ENCODE measurements at places on chromosomes 16 and 17. TPM values are rescaled to one million over a fixed set of nuclear protein-coding genes. Genes with fewer than 3 reads are reported as not detected.

CACNB1 gene
- total RNA-seq: 3.8 TPM

OTOP3 gene
- total RNA-seq: not detected

CTRB2 gene
- total RNA-seq: not detected

COPS3 gene
- 117 TPM for total RNA-seq

DNA sequence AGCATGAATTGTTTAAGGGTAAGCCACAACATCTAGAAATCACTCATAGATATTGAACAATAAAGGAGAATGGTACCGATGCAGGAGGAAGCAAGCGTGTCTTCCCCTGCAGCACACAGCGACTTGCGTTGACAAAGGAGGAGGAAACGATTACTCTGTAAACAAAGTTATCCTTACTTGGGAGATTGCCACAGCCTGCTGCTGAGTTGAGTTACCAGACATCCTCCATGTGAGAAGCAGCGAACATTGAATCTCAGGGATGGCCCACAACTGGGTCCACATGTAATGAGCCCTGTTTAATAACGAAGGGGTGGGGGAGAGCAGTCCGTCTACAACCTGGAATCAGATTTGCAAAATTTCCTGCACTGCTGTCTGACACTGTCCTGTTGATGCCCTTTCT, 27.7 kb downstream of the CLUH start:
- no peak for DNase-seq

- no peak for DNase-seq
Observed at GRCh38 chr17:42071810-42072209, 21.4 kb upstream of the C17orf113 start.

GRCh38 chr17:38735161-38735997, 5.2 kb downstream of the CISD3 start:
- DNase-seq: no peak

DNA sequence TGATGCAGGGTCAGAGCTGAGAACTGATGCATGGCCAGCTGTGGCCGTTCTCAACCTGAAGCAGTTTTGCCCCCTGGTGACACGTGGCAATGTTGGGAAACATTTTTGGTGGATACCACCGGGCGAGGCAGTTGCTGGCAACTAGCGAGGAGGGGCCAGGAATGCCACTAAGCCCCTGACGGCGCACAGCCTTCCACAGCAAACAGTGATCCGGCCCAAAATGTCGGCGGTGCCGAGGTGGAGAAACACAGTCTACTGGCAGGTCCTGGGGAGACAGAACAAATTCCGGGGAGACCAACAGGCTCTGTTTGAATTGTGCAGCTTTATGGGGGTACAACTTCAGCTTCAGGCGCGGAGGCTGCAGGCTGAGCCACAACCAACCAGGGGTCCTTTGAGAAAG, 8.2 kb downstream of the SLC26A11 start:
- no peak for DNase-seq

Data from LHCN-M2 (cell line).